ENCODE measurements at places on chromosomes 12 and 14.
A peak's percentile ranks its signal among the peaks of the same experiment; 100 is the strongest.

DNA sequence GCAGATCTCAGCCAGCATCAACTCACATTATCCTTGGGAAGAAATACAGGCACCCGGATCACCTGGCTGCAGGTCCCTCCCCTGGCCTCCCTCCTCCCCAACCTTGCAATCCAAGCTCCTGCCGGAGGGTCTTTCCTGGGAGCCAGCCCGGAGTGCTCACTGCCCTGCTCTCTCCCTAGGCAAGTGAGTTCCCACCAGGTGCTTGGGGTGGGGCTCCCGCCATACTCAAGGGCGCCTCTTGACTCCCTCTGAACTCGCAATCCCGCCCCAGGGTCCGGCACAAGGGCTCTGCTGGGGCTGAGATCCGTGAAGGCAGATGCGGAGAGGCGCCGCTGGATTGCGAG lies 1.2 kb upstream of the CEP170B start:
- DNase-seq, result no peak

GRCh38 chr12:48998497-48999353 lies 450 bp downstream of the DDN start:
- DNase-seq, result no peak

- no peak for DNase-seq
These were observed 55.3 kb upstream of the PRKD1 start for GRCh38 chr14:29982993-29983392.

DNA sequence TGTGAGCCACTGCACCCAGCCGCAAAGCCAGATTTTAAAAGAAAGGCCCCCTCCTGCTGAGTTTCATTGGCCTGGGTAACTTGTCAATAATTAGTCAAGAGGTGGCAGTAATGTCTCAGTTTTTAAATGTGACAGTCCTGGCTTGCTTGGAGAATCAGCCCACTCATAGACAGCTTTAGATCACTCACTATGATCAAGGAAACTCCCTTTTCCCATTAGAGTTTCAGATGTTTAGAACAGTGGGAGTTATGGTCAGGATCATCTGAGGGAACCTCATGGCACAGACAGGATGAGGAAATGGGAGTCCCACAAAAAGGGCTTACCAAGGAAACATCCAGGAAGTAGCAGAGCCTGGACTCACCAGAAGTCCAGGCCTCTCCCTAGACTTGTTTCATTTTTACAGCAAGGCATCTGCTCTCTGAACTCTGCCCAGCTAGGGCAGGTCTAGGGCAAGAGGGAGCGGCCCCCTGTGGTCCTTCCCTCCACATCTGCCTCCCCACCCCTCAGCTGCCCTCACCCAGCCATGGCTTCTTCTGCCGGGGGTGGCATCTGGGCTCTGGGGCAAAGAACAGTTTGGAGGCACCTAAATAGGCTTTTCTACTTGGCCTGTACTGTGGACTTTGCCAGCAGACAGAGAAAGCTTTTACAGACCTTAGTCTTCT lies 11.2 kb downstream of the BCL2L14 start:
- DNase-seq, result no peak

- DNase-seq, result no peak
These were observed 328.0 kb downstream of the NRXN3 start for GRCh38 chr14:78498062-78498595.

- DNase-seq, result no peak
These were observed 57.5 kb upstream of the TMEM263 start for GRCh38 chr12:106897981-106898901.

GRCh38 chr14:68506645-68507419 lies 286.0 kb downstream of the ZFP36L1 start:
- no peak for DNase-seq

DNA sequence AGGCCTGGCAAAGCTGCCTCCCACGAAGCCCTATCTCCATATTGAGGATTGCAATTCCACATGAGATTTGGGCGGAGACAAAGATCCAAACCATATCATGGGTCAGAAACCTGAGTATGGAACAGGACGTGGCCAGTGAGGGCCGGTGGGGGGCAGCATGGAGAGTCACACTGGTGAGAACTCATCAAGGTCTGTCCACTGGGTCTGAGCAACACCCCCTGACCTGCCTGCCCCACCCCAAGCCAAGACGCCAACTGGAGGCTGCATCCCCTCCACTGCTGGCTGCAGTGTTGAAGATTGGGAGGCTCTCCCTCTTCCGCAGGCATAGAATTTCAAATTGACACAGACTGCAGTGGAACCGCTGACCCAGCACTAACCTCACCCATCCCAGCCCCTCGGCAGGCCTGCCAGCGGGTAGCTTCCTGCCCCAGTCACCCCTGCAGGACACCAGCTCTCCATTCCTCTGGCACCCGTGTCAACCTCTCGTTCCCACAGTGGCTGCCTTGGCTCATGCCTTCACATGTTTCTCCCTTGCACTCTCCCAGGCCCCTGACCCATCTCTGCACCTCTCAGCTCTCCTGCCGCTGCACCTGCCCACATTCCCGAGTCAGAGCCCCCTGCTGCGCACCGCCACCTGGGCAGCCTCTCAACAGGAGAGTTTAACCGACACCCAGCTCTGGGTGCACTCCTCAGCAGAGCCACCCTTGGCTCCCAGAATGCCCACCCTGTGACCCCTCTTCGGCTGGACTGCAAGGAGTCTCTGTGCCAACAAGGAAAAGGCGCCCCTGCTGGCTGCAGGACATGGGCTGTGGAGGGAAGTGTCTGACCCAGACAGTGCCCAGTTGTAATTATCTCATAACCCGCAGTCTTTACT lies 45.2 kb upstream of the PPP2R5C start:
- peak; percentile 81 for DNase-seq

GRCh38 chr14:63893701-63894458 lies 41.1 kb downstream of the SYNE2 start:
- no peak for DNase-seq

DNA sequence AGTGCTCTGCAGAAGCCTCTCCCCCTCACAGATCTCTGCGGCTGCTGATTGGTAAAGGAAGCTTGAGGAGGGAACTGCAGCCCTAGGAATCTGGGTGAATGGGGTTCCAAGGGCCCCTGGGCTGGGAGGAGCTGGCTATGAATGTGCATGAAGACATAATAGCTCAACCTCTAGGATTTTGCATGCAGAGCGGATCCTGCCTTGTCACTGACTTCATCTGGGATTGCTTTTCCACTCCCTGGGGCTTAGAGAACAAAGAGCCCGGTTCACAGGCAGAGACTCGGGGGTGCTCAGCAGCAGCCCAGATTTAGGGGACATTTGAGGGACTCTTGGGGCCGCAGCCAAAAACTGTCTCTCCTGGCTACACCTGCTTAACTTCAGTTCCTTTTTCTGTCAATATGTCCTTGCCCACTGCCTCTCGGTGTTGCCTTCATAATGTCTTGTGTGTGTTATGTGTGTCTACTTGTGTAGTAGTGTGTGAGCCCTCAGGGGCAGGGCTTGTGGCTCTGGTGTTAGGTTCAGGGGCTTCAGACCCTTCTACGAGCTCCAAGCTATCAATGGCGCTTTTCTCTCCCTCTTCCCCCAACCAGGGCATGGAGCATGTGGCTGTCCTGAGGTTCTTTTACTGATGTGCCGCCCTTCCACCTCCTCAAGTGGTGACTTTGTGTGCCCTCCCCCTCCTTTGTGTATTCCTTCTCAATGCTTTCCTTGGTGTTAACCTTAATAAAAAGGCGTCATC lies 1.9 kb downstream of the CCDC184 start:
- DNase-seq, result no peak

DNA sequence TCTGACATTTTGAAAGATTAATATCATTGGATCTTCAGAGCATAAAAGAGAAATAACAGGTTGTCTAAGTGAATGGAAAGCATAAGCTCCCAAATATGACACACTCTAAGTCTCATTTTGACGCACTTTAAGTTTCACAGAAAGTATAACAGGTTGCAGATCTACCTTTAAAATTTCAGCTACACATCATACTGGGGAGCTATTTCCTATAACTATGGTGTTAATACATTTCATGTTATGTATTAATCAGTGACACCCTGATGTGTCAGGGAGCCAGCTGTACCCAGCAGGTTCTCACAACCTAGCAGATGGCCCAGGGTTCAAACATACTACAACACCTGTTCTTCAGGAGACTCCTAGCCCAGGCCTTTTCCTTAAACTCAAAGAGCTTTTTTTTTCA lies 31.1 kb upstream of the TMX1 start:
- no peak for DNase-seq

- no peak for DNase-seq
These were observed 44.5 kb downstream of the ASCL4 start for GRCh38 chr12:107818984-107819383.

- DNase-seq, result no peak
These were observed 15.1 kb downstream of the LRTM2 start for GRCh38 chr12:1835211-1836131.

Data from vagina (tissue), 2 donors.